Activated CD4-positive, alpha-beta T cell treated with anti-CD3 and anti-CD28 coated beads, Interleukin-2, amount 50 U/mL, for 24 hours (primary cell): ENCODE measurements at places on chromosomes 7 and 10.

GRCh38 chr7:37488163-37488764 is 39.6 kb upstream of the ELMO1 start:
- no peak for DNase-seq

- DNase-seq, result no peak
These were observed 165.8 kb downstream of the CCSER2 start for GRCh38 chr10:84493951-84494848.

DNA sequence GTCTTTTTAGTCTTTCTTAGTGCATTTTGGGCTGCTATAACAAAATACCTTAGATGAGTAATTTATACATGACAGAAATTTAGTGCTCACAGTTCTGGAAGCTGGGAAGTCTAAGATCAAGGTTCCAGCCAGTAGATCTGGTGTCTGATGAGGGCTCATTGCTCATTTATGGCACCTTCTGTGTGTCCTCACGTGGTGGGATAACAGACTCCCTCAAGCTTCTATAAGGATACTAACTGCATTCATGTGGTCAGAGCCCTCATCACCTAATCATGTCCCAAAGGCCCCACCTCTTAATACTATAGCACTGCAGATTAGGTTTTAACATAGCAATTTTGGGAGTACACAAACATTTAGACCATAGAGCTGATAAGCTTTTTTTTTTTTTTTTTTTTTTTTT is 80.4 kb downstream of the ZNRF2 start:
- no peak for DNase-seq

DNA sequence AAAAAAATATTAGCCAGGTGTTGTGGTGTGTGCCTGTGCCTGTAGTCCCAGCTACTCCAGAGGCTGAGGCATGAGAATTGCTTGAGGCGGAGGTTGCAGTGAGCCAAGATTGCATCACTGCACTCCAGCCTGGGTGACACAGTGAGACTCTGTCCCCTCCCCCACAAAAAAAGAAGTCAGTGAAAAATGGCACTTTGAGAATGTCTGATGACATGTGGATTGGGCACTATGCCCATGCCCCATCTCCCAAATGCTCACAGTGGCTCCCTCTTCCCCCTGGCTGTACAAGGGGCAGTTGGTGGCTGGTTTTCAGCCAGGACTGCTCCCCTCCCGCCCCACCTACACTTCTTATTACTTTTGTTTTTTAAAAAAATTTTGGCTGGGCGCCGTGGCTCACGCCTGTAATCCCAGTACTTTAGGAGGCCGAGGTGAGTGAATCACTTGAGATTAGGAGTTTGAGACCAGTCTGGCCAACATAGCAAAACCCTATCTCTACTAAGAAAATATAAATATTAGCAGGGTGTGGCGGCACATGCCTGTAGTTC is 26.1 kb downstream of the IL15RA start:
- DNase-seq, result no peak

DNA sequence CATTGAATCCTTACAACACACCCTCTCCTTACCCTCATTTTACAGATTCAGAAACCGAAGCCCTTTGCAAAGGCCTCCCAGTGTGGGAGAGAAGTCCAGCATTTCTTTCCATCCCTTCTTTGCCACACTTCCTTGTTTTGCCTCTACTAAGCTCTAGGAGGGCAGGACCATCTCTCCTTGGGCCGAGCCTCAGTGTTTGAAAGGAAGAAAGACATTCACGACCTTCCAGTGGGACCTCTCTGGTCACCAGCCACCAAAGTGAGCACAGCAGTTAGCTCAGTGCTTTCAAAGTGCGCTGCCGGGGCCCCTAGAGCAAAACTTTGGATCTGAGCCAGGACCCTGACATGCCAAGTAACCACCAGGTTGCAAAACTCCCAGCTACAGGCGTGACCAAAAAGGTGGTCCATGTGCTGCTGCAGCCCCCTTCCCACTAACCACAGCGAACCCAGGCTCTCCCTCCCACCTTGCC is 12.4 kb downstream of the CTBP2 start:
- no peak for DNase-seq

GRCh38 chr7:25031007-25031406 is 51.0 kb upstream of the OSBPL3 start:
- DNase-seq, result no peak

DNA sequence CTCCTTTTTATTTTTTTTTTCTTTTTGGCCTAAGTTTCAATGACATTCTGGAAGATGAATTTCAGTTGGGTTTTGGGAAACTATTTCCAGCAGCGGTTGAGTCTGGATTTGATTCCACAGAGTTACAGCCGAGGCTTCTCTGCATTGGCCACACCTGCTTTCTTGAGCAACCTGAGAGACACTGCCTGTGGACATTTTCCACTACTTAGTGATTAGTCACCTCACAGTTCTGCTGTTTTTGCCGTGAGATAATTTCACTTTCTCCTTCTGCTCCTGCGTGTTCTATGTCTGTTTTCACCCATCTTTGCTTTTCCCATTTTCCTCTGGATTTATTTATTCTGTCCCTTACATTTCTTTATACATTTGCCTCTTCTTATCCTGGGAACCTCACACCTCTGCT is 243.0 kb downstream of the BICC1 start:
- DNase-seq, result no peak

GRCh38 chr10:104268405-104268712 is 625 bp upstream of the GSTO2 start:
- no peak for DNase-seq

DNA sequence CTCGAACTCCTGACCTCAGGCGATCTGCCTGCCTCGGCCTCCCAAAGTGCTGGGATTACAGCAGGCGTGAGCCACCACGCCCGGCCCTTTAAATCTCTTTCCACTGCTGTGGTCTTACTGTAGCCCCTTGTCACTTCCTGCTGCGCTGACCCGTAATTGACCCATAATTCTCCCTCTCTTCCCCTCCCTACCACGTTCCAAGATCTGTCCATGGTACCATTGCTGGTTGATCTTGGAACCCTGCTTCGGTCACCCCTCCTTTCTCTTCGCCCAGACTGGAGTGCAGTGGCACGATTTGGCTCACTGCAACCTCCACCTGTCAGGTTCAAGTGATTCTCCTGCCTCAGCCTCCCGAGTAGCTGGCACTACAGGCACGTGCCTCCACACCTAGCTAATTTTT is 6.5 kb downstream of the POR start:
- DNase-seq, result no peak

GRCh38 chr10:133264461-133264860 is 12.2 kb downstream of the ADAM8 start:
- DNase-seq, result no peak

GRCh38 chr10:102392306-102392705 is 3.2 kb upstream of the NFKB2 start:
- no peak for DNase-seq

DNA sequence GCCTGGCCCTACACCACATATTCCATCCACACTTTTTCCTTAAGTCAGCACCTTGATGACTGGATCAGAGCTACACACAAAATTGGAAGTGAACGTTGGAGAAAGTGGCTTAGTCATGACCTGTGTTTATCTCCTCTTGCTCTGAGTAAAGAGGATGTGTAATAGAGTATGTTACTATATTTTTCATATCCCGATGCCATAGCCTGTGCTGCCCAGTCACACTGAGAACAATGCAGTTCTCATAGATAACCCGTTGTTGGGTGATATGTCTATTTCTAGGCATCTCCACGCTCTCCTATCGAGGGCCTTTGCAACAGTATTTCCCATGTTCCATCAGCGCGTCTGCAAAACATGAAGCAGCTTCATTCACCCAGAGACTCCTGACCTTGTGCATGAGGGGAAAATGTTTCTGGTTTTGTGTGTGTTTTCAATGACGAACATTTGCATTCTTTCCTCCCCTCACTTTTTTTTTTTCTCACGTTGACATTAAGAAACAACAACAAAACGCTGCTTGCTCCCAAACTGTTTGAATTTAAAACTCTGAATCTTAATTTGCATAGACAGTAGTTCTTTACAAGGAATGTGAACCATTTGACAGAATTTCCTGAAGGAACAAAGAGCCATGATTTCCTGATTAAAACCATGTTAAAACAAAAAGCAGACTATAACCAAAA is 43.4 kb downstream of the GRK5 start:
- DNase-seq, result no peak

- no peak for DNase-seq
These were observed 404.6 kb upstream of the NRP1 start for GRCh38 chr10:33739031-33739430.

DNA sequence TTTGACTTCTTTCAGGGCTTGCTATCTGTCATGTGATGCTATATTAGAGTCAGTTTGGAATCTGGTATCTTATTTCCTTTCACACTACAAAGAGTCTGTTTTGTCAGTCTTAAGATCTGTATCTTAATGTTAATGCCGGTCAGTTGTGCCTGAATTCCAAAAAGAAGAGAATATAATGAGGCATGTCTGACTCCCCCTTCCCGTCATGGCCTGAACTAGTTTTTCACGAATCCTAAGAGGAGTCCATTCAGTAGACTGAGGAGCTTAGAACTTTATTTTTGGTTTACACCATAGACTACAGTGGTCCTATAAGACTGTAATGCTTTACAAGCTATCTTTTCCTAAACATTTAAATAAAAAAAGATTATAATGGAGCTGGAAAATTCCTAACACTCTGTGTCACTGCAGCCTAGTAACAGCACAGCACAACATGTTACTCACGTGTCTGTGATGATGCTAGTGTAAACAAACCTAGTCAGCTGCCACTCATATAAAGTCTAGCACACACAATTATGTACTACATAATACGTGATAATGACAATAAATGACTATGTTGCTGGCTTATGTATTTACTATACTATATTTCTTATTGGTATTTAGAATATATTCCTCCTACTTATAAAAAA is 50.6 kb downstream of the VPS41 start:
- no peak for DNase-seq

GRCh38 chr10:114347791-114348190 is 56.5 kb downstream of the AFAP1L2 start:
- no peak for DNase-seq

GRCh38 chr7:92158660-92159575 is 20.0 kb downstream of the LRRD1 start:
- no peak for DNase-seq

GRCh38 chr10:133141958-133142340 is 18.1 kb upstream of the KNDC1 start:
- DNase-seq, result no peak

DNA sequence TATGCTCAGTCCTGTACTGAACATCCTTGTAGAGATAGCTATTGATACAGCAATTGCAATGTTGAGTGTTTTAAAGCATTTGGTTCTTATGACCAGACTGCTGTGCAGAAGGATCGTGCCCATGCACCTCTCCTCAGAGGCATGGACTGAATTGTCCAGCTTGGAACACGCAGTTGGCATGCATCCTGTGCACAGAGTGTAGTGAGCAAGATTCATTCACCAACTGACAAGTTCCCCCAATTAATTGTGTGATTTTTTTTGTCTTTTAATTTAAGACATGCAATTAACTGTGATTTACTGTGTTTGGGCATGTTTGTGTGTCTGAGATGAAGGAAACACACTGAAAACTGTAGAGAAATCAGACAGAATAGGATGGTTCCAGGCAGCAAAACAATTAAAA is 323.7 kb downstream of the CDK14 start:
- DNase-seq, result no peak

DNA sequence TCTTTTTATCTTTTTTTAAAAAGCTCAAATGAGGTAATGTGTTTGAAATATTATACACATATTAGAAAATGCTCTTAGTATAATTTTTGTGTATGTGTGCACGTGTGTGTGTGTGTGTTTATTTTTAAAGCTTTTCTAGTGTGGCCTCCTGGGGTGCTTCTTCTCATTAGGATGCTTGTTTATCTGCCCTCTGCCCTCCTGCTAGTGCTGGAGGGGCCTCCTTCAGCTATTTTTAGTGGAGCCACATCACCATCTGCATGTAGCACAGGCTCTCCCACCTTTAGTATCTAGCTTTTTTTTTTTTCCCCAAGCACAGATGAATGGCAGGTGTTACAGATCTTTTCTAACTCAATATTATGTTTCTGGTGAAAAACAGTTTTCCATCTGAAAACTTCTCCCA is 155.7 kb upstream of the TMEM229A start:
- no peak for DNase-seq

DNA sequence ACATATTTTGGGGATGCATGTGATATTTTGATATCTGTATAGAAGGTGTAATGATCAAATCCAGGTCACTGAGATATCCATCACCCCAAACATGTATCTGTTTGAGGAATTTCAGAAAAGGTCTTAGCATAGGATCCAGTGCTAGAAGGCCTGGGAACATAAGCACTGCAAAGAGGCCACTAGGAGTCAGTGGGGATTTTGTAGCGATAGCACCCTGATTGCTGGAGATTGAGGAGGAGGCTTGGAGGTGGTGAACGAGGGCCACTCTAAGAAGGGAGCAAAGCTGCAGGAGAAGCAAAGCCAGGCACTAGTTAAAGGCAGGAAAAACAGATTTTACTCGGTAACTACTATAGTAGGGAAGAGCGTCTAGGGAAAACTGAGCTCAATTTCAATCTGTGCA is 324.0 kb downstream of the LHFPL3 start:
- no peak for DNase-seq

GRCh38 chr10:60363187-60363586 is 26.5 kb downstream of the ANK3 start:
- DNase-seq, result no peak

DNA sequence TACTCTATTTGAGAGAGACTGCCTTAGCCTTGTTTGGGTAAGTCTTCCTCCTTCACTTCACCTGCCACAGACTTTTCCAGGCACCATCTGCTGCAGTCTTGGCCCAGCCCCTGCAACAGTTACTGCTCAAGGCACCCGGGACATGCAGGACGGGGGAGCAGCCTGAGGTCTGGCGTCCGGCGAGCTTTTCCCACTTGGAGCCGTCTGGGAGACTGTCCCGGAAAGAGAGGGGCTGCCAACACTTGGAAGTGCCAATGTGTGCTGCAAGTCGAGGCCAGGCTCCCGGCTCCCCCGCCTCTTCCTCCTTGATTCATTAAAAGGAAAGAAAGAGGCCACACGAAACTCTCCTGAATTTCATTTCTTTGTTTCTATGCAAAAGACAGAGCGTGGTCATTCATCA is 13.7 kb downstream of the HTRA1 start:
- DNase-seq, result no peak

GRCh38 chr10:8840356-8840755 is 785.9 kb downstream of the GATA3 start:
- no peak for DNase-seq

DNA sequence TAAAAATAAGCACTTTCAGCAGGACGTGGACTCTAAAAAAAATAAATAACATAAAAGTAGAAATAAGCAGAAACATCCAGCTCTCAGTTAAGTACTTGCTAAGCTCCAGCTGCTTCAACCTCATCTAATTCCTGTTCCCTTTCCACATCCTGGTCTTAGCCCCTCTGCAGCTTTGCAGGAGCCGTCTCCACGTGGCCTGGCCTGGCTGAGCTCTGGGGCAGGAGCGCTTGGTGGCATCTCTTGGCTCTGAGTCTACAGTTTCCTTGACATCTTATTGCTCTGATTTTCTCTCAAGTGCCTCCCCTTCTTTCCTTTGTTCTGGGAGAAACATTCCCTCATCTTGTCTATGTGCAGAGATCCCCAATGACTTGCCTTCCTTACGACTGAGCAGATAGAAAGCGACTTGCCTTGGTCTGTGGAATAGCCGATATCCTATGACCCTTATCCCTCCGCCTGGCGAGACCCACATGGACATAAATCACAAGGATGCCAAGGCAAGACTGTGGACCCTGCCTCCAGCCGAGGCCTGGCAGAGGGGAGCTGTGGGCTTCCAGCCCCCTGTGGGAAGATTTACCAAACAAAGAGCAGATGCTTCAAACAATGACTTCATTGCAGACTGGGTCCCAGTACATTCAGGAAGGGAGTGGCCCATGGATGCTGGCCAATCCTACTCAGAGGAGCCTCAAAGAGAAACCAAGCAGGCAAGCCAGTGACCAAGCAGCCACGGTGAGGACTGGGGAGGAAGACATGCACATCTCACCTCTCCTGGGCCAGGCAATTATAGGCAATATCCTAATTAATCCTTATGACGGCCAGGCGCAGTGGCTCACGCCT is 61.9 kb downstream of the SPOCK2 start:
- no peak for DNase-seq
